HEK293T (cell line): ENCODE measurements at places on chromosomes 12 and 14.
A peak's percentile ranks its signal among the peaks of the same experiment; 100 is the strongest.

- DNase-seq, result no peak
Measured at GRCh38 chr12:89225808-89226411, 126.4 kb downstream of the DUSP6 start.

GRCh38 chr14:91947475-91948184 lies at the start of gene FBLN5:
FBLN5 (minus strand) TSS chr14:91947694; CDS start chr14:91947229, 465 bp downstream.
- peak; percentile 41 for DNase-seq

DNA sequence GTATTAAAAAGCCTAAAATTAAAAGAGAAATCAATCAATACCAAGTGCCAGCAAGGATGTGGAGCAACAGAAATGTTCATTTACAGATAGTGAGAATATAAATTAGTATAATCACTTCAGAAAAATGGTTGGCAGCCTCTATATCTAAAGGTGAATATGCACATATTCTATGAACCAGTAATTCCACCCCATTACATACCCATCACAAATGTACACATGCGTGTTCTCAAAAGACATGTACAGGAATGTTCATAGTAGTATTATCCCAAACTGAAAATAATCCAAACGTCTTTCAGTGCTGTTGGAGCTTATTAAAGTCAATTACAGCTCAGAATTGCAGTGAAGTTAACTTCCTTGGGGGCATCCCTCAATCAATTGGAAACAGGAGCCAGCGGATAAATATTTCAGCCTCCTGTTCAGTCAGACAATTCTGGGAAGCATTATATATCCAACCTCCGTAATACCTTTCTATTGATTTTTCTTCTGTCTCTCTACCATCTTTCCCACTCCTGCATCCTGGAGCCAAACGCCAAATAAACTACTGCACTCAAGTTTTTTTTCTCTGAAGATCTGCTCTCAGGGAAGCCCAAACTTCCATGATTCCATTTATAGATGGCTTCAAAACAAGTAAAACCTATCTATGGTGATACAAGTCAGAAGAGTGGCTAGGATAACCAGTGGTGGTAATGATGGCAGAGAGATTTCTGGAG lies 45.0 kb upstream of the OR5AU1 start:
- no peak for DNase-seq

- peak; percentile 18 for DNase-seq
Measured at GRCh38 chr12:46933947-46934346, 108.2 kb upstream of the SLC38A4 start.

DNA sequence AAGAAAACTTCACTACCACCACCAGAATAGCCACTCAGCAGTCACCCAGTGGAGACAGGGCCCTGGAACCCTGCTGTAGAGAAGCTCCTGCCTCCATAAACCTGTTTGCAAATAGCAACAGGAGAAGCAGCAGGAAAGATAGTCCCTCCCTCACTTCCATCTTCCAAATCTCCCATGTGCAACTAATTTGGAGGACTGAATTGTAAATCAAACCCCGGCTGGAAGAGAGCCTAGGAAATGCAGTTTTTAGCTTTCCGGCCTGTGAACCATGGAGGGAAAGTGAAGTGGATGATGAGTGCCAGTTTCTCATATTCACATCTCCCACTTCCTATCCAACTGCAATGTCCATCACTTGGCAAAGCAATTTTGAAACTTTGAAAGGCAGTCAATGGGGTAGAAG lies 167.2 kb upstream of the FRMD6 start:
- no peak for DNase-seq

- DNase-seq, result no peak
Measured at GRCh38 chr12:52672321-52672933, 7.8 kb downstream of the KRT1 start.
